Activated T-cell treated with anti-CD3 and anti-CD28 coated beads, Interleukin-2, amount 50 U/mL, for 48 hours (primary cell): ENCODE measurements at places on chromosomes 4 and X.

- no peak for DNase-seq
These were observed 22.2 kb downstream of the TRIM61 start for GRCh38 chr4:164955107-164955805.

- no peak for DNase-seq
These were observed 26.1 kb upstream of the CXCL13 start for GRCh38 chr4:77579406-77580076.

DNA sequence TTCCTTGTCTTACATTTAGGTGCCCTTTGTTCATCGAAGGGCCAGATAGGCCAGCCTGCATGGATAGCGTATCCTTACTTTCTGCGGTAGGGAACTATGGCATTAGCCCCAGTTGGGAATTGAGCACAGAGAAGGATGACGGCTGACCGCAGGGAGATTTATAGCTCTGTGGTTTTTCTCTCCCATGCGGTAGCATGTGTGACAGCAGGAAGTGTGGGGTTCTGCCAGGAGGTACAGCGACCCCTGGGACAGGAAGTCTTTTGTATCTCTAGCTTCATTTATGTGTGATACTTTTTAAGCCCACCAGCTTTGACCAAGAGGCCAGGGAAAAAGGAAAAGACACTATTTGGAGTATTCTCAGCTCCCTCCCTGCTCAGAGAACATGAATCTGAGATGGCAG is 33.1 kb downstream of the GAB3 start:
- peak; percentile 23 for DNase-seq

GRCh38 chrX:150148749-150149672 is 210.7 kb upstream of the EOLA2 start:
- DNase-seq = no peak

DNA sequence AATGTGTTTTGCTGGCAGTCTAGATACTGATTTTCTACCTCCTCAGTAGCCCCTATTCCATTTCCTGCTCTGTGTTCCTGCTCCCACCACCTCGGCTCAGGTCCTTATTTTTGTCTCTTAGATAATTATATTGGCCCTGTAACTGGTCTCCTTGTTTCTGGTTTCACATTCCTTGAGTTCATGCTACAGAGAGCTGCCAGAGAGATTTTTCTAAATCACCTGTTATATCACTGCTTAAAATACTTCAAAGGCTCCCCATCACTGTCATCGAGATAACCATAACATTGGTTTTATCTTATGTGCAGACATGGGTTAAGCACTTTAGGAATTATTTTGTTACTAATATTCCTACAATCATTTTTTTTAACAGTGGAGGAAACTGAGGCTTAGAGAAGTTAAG is 9.6 kb downstream of the SYNPO2 start:
- no peak for DNase-seq

DNA sequence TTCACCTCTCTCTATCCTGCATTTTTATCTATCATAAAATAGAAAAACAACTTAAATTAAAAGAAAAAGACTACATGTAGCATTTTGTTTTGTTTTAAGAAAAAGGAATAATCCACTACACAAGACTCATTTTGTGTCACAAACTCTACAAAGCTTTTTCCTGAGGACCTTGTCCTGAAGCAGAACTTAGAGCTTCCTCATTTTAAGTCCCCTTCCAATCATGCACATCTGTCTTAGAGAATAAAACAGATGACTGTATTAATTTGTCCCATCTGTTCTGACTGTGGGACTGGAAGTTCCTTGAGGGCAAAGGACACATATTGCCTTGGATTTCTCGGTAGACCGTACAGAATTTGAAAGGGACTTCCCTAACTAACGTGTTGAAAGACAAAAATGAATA is 218.5 kb downstream of the COL25A1 start:
- no peak for DNase-seq

- no peak for DNase-seq
These were observed 194.8 kb upstream of the FAT1 start for GRCh38 chr4:186918466-186918865.

DNA sequence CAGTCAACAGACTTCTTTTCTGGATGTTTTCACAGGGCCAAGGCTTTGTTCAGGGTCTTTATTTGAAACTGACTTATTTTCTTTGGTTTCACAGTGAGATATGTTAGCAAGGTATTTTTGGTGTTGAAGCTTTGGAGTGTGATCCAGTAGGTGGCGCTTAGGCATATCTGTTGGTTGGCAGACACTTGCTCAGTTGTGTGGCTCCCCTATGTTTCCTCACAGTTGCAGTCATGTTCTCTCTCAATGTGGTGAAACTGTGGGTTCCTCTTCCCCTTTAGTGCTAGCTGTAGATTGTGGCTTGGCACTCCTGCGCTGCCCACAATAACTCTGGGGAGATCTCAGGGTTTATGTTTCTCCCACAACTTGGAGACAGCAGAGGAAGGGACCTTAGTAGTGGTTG is 460.8 kb downstream of the SLITRK2 start:
- no peak for DNase-seq

- DNase-seq = peak; percentile 42
These were observed 445.4 kb downstream of the BCOR start for GRCh38 chrX:39652336-39652735.

DNA sequence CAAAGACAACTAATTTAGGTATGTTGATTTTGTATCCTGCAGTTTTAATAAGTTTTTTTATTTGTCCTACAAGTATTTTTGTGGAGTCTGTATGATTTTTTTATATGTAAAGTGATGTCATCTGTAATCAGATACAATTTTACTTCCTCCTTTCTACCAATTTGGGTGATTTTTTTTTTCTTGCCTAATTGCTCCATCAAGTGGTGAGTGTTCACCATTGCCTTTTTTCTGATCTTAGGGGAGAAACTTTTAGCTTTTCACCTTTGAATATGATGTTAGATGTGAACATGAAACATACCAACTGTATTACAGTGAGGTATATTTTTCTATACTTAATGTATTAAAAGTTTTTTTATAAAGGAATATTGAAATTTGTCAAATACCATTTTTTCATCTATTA is 362.3 kb downstream of the PABPC4L start:
- no peak for DNase-seq

DNA sequence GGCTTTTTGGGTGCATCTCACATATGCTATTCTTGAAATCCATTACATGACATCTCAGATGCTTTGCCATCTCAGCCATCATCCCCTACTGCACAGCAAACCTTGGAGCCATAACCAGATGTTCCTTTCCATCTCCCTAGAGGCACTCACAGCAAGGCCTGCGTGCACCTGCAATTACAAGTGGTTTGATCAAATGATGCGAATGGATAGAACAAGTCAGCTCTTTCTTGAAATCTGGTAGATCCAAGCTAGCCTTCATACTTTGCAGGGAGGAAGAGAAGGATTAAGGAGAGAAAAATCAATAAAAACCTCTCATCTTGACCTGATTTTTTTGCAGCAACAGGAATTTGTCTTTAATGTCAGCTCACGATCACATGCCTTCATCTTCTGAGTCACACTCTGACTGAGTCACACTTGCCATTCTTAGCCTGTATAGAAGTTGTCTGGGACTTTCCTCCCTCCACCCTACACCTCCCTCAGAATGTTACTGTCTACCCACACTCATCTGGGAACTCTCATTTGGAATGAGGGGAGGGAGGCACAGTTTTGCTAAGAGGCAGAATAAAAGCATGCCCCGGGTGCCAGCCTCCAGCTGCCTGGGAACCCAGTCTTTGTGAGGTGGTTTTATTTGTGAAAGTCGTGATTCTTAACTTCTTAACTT is 11.9 kb upstream of the TRIML1 start:
- no peak for DNase-seq

DNA sequence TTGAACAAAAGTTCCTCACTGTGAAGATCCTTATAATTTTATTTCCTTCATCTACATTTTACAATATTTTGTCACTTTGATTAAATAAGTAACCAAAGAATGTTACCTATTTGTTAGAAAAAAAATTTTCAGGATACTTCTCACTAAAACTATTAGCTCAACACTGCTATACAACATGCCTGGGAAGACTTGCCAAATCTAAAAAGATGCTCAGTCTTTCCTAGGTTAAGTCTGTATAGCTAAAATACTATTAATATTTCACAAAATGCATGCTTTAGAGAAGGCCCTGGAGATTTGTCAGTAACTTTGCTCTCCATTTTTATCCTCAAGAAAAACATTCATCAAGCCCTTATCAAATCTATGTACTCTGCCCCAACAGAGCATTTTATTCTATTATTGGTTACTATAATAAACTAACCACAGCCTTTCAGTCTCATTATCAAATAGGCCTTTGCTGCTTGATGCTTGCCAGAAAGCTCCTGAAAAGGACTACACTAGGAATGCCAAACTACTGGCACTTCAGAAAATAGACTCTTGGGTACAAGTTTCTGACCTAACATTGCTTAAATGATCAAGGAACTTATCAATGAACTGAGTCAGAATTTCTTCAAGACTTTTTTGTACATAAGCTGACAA is 17.7 kb downstream of the NEK1 start:
- DNase-seq = no peak

GRCh38 chr4:107619731-107620130 is 100.3 kb downstream of the PAPSS1 start:
- DNase-seq = no peak

DNA sequence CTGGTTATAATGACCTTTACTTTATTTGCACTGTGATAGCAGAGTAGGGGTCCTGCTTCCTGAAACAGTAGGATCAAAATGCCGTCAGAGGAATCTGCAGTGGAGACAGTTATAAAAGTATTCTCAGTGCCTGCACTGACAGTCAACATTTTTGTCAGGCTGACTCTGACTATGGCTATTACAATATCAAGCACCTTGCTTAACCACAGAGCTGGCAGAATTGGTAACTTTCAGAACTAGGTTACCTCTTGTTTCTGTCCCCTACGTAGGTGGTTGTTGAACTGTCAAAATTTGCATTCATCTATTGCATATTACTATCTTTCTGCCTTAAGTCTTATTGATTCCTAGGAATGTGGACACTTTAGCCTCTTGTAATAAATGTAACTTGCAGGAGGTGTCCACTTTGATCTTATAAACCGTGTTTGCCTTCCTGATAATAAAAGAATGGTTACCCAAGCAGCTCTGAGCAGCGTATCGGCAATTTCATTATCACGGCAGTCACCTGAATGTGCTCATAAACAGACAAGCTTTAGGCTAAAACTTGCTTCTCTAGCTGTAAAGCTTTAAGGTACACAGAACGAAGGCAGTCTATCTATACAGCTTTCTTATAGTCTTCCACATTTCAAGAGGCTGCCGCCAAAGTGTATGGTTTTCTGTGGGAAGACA is 353.0 kb upstream of the GALNT7 start:
- no peak for DNase-seq

DNA sequence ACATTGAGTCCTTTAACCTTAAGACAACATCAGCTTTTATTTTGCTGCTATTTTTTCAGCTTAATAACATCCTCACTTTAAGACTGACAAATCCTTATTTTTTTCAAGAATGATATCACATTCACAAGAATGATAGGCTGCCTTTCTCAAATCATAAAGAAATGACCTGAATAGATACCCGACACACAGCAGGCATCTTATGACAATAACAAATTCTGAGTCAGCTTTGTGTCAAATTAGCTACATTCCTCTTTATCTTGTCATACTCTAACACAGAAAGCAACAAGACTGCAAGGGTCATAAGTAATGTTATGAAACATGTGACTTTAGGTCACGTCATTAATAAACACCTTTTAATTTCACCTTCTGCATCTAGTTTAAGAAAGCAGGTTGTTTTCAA is 2387.6 kb downstream of the PCDH7 start:
- DNase-seq = no peak

DNA sequence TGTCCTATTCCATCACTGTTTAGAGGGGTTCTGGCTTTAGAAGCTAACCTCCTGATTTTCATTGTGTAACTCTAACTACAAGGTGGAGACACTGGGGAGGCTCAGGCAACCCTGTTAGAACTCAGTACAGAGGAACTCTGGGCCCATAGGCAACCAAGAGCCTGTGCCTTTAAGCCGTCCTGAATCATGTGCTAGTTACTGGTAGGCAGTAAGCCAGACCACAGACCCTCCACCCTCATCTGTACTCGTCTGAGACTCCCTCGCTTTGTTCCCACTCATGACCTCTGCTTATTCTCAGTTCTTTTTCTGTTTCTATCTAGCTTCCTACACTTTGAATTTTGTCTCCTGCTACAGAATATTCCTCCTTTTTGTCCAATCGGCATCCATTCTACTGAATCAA is 31.4 kb downstream of the TBC1D1 start:
- DNase-seq = no peak

DNA sequence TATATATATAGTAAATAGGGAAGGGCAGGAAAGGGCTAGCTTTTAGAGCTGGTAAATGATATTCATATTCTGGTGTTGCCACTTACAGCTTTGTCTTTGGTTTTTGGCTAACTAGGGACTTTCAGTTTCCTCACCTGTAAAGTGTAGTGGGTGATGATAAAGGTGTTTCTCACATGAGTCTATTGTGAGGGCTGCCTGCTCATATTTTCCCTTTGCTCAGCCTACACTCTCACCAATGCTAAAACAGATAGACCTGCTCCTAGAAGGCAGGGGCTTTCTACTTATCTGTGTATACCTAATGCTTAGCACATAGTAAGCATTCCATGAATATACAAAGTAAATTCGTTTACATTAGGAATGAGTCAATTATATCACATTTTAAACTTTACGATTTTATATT is 137.2 kb upstream of the HS3ST1 start:
- no peak for DNase-seq

- DNase-seq = no peak
These were observed 31.2 kb downstream of the ZNF827 start for GRCh38 chr4:145907390-145907789.

DNA sequence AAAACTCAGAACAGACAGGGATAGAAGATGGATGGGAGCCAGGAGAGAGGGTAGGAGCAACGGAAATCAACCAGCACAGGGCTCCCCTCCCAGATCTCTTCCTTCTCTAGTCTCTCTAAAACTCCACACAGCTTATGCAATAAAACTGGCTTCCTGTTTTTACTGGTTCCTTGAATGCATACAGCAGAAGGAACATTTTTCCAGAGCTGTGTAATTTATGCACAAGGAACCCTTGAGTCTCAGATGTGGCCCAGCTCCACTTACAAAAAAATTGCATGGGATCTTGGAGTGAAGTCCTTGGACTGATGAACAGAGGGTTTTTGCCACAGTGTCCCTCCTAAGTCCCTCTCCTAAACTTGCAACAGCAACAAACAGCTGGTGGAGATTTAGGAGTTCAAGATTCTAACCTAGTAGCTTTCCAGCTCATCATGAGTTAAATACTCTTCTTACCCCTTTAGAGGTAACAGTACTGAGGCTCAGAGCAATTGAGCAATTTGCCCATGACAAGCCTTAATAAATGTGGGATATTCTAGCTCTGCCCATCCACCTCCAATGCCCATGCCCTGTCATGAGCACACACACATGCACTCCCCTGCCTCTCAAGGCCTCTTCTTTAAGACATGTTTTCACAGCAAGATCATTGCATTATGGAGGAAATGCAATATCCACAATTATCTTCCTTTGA is 18.4 kb upstream of the CC2D2A start:
- no peak for DNase-seq

GRCh38 chrX:10884246-10884645 is 226.9 kb upstream of the HCCS start:
- DNase-seq = no peak

- DNase-seq = no peak
These were observed 171.5 kb downstream of the FBXW7 start for GRCh38 chr4:152364383-152364782.
